NCI-H1930 (cell line): ENCODE measurements at places on chromosomes 12 and 14.
A peak's percentile ranks its signal among the peaks of the same experiment; 100 is the strongest.

- DNase-seq: no peak
Measured at GRCh38 chr12:124851342-124851741, 12.3 kb downstream of the SCARB1 start.

- DNase-seq: no peak
Measured at GRCh38 chr12:9751204-9752144, 9.2 kb downstream of the CD69 start.

DNA sequence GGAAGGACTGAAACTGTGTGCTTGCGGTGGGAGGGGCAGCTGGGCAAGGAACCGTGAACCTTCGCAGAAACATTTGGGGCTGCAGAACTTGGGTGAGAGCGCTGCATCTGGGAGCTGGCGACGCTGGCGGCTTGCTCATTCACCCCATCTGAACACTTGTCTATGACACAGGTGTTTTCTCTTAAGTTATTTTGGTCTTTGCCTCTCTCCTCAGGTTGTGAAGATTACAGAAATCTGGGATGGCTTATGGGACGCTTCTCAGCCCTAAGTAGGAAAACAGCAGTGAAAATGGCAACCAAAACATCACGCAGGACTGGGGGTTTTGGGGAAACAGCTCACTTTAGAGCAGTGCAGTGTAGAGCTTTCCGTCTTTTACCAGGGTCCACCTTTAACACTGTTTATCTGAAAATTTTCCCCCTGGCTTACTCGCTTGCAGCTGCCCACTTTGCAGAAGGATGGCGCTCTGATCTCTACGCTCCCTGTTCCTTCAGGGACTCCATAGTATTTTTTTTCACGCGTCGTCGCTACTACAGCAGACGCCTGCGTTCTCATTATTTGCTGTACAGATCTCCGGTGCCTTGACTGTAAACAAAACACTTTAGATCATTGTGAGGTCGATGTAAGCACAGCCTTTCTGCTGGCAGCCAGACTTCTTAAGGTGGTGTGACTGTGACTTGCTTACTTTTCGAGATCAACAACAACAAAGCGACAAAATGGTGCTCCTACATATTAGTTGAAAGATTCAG lies 2.7 kb upstream of the CDKN1B start:
- DNase-seq: no peak

DNA sequence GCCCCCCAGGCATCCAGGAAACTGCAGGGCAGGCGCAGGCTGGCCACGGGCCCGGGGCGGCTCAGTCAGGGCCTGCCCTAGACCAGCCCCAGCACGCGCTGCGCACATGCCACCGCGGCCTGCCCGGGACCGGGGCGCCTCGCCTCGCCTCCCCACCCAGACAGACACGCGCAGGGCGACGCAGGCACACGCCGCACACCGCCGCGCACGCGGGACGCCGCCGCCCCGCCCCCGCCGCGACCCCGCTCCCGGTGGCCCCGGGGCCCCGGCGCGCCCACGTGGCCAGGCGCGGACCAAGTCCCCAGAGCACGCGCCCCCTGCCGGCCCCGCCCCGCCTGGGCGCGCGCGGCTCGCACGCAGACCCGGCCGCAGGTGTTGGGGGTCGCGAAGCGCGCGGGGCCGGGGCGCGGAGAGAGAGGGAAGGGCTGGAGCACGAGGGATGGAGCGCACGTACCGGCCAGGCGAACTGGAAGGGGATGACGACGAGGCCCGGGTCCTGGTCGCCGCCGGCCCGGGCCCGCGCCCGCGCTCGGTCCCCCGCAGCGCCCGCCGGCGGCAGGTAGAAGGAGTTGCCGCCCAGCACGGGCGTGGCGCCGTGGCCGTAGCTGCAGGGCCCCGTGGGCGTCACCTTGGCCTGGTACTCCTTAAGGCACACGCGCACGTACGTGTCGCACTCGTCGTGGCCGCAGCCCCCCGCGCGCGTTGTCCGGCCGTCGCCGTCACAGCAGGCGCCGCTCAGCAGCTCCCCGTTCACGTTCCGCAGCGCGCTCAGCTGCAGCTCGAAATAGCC lies 1.1 kb downstream of the JAG2 start:
- peak; percentile 16 for DNase-seq

DNA sequence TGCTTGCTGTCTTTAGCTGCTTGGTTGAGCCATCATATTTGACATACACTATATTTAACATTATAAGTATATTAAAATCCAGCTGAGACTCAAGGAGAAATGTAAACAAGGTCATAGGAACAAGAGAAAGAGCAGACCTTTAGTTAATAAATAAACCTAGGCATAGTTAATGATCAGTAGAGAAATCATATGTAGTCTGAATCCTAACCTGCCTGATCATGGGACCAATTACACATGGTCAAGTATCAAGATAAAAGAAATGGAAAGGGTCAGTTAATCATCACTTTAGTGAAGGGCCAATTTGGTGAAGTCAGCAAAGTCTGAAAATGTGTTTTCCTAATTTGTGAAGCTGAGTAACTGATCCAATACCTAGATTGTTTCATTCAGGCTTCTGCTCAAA lies 7.5 kb downstream of the RNF212B start:
- DNase-seq: no peak

- DNase-seq: no peak
Measured at GRCh38 chr12:44677724-44678123, 198.4 kb downstream of the NELL2 start.

DNA sequence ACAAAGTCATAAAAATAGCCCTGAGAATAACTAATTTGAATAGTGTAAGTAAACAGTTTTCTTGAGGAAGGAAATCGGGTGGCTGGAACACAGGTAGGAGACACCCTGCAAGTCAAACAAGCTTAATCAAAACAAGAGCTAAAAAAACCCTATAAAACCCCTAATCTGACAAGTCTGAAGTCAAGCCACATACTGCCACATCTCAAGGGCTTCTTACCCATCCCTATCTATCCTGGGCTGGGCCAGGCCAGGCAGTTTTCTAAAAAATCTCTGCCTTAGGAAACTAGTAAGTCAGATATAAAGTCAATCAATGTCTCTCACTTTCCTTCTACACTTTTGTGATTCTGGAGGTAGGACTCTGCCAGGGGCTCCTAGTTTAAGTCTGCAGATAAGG lies 15.3 kb downstream of the UBE2N start:
- DNase-seq: no peak

GRCh38 chr12:12723149-12723680 lies 6.0 kb downstream of the CDKN1B start:
- DNase-seq: no peak

DNA sequence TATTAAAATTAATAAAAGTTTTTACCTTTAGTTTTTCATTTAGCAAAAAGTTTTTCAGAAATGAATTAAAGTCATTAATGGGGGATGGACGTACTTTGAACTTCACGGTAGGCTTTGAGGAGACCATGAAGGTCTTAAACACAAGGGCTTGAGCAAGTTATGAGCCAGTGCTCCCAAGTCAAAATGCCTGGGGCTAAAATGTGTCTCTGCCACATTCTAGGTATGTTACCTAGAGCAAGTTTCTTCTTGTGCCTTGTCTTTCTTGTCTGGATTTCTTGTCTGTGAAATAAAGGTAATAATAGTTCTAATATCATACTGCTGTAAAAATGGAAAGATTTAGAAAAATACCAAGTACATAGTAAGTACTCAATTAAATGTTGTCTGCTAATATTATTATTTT lies 132.7 kb upstream of the USP15 start:
- no peak for DNase-seq

DNA sequence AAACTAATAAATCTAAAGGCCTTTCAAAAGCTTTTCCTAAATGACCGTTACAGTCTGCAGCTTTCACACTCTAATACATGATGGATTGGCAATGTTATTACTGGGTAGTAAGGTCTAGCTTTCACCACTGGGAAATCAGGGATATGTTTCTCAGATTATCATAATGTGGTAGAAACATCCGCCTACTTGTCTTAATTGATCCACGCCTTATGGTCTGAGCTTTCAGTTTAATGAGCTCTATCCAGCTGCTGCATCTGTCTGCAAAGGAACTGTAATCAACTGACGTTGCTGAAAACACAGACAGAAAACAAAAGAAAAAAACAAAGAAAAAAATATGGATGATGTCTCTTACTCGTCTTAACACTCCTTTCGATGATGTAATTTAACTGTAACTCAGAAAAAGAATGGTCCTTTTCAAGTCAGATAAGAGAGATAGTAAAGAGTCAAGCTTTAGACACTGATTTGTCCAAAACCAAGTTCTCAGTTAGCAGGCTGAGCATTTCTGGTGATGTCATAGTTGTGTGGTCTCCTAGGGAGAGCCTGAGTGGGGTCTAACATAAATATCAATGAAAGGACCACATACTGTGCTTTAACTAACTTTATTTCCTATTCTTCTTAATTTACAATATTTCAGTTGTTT lies 85.9 kb downstream of the C2CD5 start:
- no peak for DNase-seq

DNA sequence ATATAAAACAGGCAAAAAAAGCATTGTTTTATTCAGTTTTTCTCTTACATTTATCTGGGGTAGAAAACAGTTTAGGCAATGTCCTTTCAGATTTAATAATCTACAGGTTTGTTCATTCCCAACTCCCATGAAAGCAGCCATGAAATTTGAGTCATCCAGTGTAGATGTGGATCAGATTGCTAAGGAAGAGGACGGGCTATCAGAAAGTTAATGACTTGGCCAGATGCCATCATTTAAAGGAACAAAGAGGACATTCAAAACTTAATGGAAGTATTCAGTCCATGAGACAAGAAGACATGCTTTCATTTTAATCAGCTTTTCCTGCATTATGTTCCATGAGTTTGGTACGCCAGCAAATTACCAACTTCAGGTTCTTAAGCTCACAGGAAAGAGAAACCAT lies 31.1 kb upstream of the POC1B start:
- no peak for DNase-seq

GRCh38 chr12:14892726-14893505 lies 7.3 kb upstream of the MGP start:
- DNase-seq: no peak

DNA sequence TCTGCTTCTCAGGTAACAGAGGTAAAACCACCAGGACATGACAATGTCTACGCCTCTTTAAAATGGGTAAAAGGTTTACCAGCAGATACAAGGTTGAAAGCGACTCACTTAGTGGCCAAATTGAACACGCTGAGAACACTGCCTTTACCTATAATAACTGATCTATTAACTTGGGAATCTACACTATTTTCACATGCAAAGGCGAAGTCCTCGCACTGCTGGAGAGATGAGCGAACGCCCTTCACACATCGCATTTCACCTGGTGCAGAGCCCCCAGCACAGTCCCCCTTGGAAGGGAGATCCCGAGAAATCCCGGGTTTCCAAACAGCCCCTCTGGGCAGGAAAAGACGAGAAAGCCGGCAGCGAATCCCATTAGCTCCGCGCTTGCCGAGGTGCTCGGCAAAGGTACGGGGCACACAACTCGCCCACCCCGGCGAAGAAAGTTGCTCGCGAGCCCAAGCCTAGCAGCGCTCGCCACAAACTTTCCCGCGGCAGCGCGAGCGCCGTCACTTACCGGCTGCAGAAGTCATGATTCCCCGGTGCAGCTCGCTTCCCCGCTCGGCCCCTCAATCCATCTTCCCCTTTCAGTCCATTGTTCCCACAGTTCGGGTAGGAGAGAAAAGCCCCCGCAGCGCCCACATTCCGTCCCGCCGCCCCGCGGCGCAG lies 423 bp downstream of the FGD6 start:
- DNase-seq: peak; percentile 48

- DNase-seq: no peak
Measured at GRCh38 chr12:72747111-72747849, 475.1 kb downstream of the TRHDE start.

GRCh38 chr14:63046339-63047268 lies 1.3 kb upstream of the KCNH5 start:
- DNase-seq: peak; percentile 42

- DNase-seq: peak; percentile 42
Measured at GRCh38 chr12:30862486-30862885, 64.1 kb upstream of the TSPAN11 start.

DNA sequence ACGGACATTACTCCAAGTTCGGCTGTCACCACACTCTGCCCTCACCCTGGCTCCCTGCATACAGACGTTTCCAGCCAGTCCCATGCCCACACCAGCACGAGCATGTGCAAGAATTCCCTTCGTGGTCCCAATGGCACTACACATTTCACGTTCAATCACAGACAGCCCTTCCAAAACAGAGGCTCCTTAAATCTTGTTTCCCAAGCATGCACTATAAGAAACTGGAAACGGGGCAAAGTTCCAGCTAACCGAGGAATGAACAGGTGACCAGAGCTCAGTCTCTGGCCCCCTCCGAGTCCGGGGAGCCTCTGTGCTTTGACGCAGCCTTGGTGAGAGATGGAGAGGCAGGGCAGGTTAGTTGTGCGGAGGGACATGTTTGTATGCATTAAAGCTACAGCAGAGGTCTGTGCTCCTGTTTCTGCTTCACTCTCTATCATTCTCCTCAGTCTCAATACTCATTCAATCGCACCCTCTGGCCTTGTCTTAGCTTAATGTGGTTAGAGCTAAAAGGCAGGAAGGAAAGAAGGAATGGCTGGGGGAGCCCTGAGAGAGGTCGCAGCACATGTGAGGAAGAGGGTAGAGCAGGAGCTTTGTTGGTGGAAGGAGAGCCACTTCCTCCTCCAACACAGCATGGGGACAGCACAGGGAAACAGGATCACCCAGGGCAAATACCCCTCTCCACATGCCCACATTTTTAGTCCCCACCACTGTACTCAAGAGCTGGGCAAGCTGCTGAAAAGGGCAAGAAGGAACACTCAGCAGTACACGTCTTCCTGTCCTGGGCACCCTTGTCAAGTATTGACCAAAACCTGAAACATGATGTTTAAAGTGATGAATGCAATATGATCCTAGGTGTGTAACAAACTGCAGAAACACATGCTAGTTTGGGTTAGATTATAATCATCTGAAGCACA lies 12.2 kb upstream of the SELPLG start:
- DNase-seq: no peak

- DNase-seq: no peak
Measured at GRCh38 chr14:35215110-35215813, 76.9 kb upstream of the PSMA6 start.

DNA sequence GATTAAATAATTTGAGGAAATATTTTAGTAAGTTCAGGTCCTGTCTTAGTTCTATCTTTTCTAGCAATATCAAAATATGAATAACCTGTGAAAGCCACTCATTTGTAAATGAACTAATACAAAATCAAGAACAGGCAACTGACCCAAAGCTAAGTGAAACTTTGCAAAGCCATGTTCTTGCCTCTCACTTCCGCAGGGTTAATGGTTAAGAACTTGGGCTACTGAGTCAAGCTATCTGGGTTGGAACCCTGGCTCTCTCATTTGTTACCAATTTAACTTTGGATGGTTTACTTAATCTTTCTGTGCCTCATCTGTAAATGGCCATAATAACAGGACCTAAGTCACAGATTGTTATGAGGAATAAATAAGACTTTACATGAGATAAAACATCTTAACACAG lies 2.8 kb downstream of the KIF21A start:
- DNase-seq: no peak
